ENCODE measurements at places on chromosomes 11 and 22.
A peak's percentile ranks its signal among the peaks of the same experiment; 100 is the strongest.

- no peaks in the 10 kb centered on the region for H3K36me3 ChIP-seq
- no peak overlapping the region for H3K4me3 ChIP-seq
- H3K4me1 ChIP-seq = no peaks in the 10 kb centered on the region
- H3K27ac ChIP-seq = no peak overlapping the region
Observed at GRCh38 chr11:27934830-27935145, 173.2 kb downstream of the KIF18A start.

- no peaks in the 10 kb centered on the region for H3K27me3 ChIP-seq
- no peak overlapping the region for H3K27ac ChIP-seq
- H3K4me1 ChIP-seq = no peaks in the 10 kb centered on the region
- H3K4me3 ChIP-seq = no peak overlapping the region
Observed at GRCh38 chr11:121547574-121547973, 94.8 kb upstream of the SORL1-AS1 start.

- peak; percentile 19 for DNase-seq
- H3K4me3 ChIP-seq = no peak overlapping the region
- H3K4me1 ChIP-seq = no peaks in the 10 kb centered on the region
- no peaks in the 10 kb centered on the region for H3K36me3 ChIP-seq
- no peaks in the 10 kb centered on the region for H3K27me3 ChIP-seq
- no peak overlapping the region for H3K27ac ChIP-seq
Observed at GRCh38 chr22:48823941-48824340, 1003.7 kb downstream of the BRD1 start.

GRCh38 chr22:31970490-31971444 lies 26.4 kb downstream of the YWHAH start:
- H3K27me3 ChIP-seq = no peaks in the 10 kb centered on the region
- H3K27ac ChIP-seq = peak overlapping the region; percentile 52
- H3K36me3 ChIP-seq = no peaks in the 10 kb centered on the region
- H3K4me1 ChIP-seq = peaks cover 3% of the 10 kb centered on the region

DNA sequence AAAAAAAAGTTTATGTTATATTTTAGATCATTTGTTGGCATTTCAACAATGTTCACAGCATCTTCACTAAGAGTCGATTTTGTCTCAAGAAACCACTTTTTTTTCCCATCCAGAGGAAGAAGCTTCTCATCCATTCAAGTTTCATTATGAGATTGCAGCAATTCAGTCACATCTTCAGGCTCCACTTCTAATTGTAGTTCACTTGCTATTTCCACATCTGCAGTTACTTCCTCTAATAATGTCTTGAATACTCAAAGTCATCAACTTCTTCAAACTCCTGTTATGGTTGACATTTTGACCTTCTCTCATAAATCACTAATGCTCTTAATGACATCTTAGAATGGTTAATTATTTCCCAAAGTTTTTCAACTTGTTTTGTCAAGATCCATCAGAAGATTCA lies 61.3 kb upstream of the CHORDC1 start:
- H3K4me3 ChIP-seq = no peak overlapping the region
- no peaks in the 10 kb centered on the region for H3K27me3 ChIP-seq
- no peak for DNase-seq
- H3K27ac ChIP-seq = no peak overlapping the region
